A549 treated with ZK216348 at 1 μM for 4 hours (cell line): ENCODE measurements at places on chromosomes 7 and 10. TPM values are rescaled to one million over a fixed set of nuclear protein-coding genes. Genes with fewer than 3 reads are reported as not detected.

The ADGRA1 gene
- 0.12 to 0.19 TPM (median 0.15 TPM) in 5 replicates for total RNA-seq

The PDE1C gene
- 3.3 to 5.8 TPM (median 4.1 TPM) in 5 replicates for total RNA-seq

The SLC13A4 gene
- total RNA-seq = not detected in 5 replicates

The SPDYE1 gene
- not detected in 5 replicates for total RNA-seq

The TCTN3 gene
- 35.6 to 46.1 TPM (median 44.8 TPM) in 5 replicates for total RNA-seq

The LIPJ gene
- total RNA-seq = not detected in 5 replicates

The PIK3CG gene
- total RNA-seq = not detected in 5 replicates

The SRRM3 gene
- 5.8 to 11.6 TPM (median 10.0 TPM) in 5 replicates for total RNA-seq

The GPR22 gene
- not detected in 5 replicates for total RNA-seq

The SVOPL gene
- not detected in 5 replicates for total RNA-seq

The CUZD1 gene
- total RNA-seq = 0.96 to 1.6 TPM (median 1.4 TPM) in 5 replicates

The UPK3B gene
- 8.1 to 18.7 TPM (median 17.6 TPM) in 5 replicates for total RNA-seq

The SNX13 gene
- total RNA-seq = 12.7 to 21.3 TPM (median 16.1 TPM) in 5 replicates

The CPN1 gene
- 0.16 to 0.28 TPM (median 0.22 TPM) in 4 of 5 replicates, not detected in the other for total RNA-seq

The EN2 gene
- total RNA-seq = 0.62 to 1.0 TPM (median 0.96 TPM) in 5 replicates

The TRIM56 gene
- 8.6 to 18.6 TPM (median 14.5 TPM) in 5 replicates for total RNA-seq

The CAMK1D gene
- 5.4 to 8.2 TPM (median 7.4 TPM) in 5 replicates for total RNA-seq

The LRRC4 gene
- not detected in 5 replicates for total RNA-seq

The KIF11 gene
- total RNA-seq = 23.7 to 46.9 TPM (median 35.8 TPM) in 5 replicates

The TAS2R39 gene
- total RNA-seq = not detected in 5 replicates

The STOX1 gene
- 0.52 to 1.1 TPM (median 0.74 TPM) in 5 replicates for total RNA-seq

The FAM25A gene
- total RNA-seq = not detected in 5 replicates

The EPHA1 gene
- total RNA-seq = 0.29 TPM in 1 of 5 replicates, not detected in the others

The HOGA1 gene
- 0.78 to 1.7 TPM (median 1.2 TPM) in 5 replicates for total RNA-seq
